ENCODE measurements at places on chromosomes 16 and 17.

DNA sequence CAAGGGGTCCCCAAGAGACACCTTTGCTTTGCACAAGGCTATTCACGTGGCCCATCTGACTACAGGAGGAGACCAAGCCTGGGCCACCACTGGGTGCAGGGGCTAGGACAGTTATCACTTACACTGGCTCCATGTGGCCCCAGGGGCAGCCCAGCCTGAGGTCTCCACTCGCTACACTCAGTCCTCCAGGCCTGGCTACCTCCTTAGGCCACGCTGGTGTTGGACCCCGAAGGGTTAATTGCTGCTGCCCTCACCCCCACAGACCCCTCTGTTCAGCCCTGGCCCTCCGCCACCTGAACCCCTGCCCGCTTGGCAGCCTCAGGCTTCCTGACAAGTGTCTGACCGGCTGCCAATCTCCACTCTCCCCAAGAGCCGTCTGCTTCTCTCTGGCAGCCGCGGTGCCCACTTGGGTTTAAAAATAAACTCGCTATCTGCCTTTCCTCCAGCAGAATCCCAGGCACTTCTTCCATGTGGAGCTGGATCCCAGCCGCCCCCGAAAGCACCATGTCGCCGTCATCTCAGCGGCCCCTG is 27.8 kb downstream of the ADAM11 start:
- no peak for DNase-seq

DNA sequence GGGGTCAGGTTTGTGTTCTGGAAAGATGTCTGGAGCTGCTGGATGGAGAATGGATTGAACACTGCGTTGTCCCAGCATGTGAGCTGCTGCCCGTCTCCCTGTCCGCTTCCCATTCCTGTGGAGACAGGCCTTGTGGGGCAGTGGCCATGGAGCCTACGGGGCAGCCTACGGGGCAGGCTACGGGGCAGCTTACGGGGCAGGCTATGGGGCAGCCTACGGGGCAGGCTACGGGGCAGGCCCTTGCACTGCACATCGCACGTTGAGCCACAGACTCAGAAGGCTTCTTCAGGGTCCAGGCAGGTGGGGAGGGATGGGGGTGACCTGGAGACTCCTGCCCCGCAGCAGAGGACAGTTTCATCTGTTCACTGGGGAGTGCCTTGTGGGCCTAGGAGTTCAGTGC is 9.7 kb upstream of the DBNDD1 start:
- no peak for DNase-seq

- no peak for DNase-seq
These were observed 17.1 kb downstream of the GNA13 start for GRCh38 chr17:65039336-65039988.

DNA sequence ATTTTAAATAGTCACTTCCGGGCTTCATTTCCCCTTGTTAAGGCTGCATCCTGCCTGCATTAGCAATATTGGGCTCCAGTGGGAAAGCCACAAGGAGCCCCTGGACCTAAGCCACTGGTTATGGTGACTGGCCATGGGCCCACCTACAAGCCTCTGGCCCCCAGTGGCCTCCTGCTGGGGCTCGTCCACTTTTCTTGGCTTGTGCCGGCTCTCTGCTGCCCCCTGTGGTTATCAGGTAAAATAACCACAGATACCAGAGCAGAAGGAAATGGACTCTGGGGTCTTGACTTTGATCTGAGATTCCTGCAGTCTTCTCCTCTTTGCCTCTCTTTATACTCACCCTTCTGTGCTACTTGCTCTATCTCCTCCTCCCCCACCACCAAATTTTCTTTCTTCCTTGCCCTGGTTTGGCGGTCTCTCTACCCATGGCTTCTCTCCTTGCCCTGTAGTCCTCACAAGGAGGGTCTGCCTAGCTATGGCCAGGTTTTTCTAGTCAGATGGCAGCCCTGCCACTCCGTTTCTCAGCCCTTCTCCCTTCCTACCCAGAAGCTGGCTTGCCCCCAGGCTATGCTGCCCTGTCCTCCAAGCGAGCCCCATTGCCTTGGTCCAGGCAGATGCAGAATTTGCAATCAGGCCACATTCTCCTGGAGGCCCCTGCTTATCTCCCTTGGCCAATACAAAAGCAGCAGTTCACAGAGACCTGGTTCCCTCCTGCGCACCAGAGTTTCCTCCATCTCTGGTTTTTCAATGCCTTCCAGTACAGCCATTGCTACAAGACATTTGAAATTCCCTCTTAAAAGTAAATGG is 82.9 kb upstream of the RCVRN start:
- no peak for DNase-seq

- DNase-seq, result no peak
These were observed 7.5 kb upstream of the TMEM101 start for GRCh38 chr17:44022246-44022645.

DNA sequence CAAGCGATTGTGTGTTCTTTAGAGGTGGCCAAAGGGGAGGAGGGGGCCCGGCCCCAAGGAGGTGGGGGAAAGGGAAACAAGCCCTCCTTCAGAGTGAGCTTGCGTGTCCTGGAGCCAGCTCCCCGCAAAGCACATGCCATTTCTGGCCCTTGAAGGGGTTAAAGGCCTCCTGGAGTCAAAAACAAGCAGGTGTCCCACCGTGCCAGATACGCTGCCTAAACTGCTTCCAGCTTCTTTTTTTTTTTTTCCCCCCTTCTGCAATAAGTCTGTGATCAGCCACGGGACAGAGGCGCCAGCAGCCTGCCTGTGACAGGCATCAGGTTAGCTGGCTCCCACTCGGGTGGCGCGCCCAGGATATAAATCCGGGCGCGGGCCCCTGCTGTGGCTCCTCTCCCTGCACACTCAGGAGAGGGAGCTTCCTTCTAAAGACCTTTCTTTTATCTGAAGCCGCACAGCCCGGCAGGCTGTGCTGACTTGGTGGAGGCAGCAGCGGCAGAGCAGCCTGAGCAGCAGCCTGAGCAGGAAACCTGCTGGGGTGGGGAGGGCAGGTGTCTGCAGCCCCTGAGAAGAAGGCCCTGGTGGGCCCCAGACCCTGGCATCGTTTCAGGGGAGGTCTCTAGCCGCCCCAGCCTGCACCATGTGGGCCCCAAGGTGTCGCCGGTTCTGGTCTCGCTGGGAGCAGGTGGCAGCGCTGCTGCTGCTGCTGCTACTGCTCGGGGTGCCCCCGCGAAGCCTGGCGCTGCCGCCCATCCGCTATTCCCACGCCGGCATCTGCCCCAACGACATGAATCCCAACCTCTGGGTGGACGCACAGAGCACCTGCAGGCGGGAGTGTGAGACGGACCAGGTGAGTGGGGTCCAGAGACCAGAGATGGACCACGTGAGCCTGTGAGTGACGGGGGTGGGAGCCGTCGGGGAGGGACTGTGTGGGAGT is at the start of gene WFIKKN2:
Gene WFIKKN2 (plus strand): TSS at position 286 of the 934 bp plus-strand sequence. CDS start 352 bp downstream, at position 638.
- DNase-seq, result no peak

- no peak for DNase-seq
These were observed 266.7 kb downstream of the SOX9 start for GRCh38 chr17:72387487-72387886.

GRCh38 chr16:72976438-72977064 is 71.4 kb downstream of the ZFHX3 start:
- no peak for DNase-seq

DNA sequence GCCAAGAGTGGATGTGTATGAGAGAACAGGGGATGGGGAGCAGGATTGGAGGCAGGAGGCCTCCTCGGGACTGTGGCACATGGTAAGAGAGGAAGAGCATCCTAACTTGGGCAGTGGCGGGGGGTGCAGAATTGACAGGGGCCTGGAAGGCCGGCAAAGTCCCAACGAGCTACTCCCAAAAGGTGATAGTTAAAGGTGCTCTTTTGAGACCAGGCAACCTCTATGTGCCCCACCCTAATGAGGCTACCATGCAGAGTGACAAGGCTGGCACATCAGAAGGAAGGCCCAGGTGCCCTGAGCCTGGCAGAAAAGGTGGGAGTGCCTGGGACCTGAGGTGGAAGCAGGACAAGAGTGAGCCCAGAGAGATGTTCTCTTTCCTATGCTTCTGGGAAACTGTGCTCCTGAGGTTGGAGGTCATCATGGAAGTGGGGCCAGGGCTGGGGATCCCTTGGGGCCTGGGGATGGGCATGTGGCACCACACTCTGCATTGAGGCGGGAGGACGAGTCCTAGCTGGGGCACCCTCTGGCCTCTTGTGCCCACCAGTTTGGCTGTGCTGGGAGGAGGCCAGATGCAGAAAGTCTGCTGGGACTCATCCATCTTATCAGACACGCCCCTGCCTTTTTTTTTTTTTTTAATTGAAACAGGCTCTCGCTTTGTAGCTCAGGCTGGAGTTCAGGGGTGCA is 5.9 kb downstream of the RAB11FIP4 start:
- DNase-seq, result no peak

DNA sequence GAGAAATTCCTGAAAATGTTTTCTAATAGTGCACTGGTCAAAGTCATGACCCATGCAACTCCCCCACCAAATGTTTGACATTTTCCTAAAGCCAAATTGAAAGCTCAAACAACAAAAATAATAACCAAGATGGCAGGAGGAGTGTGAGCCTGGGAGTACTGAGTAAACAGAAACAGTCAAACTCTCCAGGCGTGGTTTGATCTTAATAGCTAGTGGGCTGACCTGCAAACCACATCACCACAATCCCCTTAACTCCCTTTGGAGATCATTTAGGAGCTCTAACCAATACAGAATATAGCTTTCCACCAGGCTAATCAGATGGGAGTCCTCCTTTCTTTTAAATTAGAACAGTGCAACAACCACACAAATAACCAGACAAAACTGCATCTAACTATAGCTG is 19.2 kb upstream of the MEIOC start:
- DNase-seq, result no peak

GRCh38 chr17:40610359-40610758 is 37.3 kb downstream of the SMARCE1 start:
- no peak for DNase-seq

DNA sequence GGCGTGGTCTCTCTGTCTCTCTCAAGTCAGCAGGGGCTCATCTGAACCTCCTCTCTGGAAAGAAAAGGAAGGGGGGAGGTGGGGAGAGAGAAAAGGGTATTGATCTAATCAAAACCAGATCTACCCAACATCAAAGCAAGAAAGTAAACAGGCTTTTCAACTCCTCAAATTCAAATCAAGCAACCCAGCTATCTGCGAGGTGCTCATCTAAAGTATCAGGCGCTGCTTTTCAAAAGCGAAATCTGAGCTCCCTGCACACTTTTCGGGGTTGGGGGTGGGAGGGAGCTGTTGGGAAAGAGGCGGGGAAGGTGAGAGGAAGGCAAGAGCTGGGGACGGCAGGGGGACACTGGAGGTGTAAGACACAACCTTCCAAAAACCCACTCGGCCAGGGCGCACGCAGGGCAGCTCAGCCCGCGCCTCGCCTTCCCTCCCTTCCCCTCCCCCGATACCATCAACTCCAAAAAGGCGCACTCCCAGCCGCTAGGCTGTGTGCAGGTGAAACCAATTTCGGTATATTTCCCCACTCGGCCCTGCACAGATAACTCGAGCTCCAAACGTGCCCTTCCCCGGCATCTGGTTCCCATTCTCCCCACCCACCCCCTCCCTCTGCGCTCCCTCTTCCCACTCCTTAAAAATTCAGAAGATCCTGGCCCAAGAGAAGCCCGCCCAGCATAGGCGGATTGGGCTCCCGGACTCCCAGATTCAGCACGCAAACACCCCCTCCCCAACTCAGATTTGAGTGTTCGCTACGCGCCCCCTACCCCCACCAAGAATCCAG is 2.6 kb downstream of the AXIN2 start:
- DNase-seq, result no peak

DNA sequence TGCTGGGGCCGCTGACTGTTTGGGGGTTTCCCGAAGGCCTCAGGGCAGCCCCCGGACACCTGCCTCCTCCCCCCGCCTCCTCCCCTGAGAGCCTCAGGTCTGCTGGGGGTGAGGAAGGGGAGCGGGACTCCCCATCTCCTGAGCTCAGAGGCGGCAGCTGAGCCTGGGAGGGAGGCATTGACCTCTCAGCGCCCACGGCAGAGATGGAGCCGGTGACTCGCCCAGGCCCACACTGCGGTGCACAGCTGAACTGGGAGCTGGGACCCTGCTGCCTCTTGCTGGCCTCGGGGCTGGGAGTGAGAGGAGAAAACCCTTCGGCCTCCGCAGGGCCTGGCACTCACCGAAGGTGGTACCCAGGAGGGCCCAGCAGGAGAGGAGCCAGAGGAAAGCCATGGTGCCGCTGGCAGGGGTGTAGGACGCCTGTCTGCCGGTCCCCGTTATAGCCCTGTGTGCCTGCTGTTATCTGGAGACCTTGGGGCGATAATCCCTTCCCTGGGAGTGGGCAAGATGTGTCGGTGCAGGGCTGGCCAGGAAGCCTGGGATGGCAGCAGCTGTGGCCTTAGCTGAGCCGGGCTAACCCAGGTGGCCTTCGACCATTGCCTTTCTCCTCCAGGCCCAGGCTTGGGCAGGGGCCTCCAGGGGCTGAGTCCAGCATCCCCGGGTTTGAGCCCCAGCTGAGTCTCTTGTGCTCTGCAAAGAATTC is at the start of gene CTRB2:
Gene CTRB2 (minus strand): TSS at position 413 of the 703 bp plus-strand sequence. CDS start 20 bp downstream, at position 393.
- DNase-seq, result no peak

- DNase-seq, result no peak
These were observed 178.1 kb downstream of the CNTNAP4 start for GRCh38 chr16:76455257-76455656.

GRCh38 chr16:7317982-7318381 is 14.7 kb upstream of the RBFOX1 start:
- no peak for DNase-seq

- no peak for DNase-seq
These were observed 16.4 kb downstream of the CDH13 start for GRCh38 chr16:82643136-82643535.

DNA sequence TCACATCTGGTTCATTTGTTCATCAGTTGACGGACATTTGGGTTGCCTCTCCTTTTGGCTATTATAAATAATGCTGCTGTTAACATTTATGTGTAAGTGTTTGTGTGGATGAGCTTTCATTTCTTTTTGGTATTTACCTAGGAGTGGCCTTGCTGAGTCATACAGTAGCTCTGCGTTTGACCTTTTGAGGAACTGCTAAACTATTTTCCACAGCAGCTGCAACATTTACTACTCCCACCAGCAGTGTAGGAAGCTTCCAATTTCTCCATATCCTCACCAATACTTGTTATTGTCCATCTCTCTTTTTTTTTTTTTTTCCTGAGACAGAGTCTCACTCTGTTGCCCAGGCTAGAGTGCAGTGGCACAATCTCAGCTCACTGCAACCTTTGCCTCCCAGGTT is 20.7 kb upstream of the PLCG2 start:
- no peak for DNase-seq

- no peak for DNase-seq
These were observed 41.3 kb upstream of the DNAH17 start for GRCh38 chr17:78618264-78619066.

- no peak for DNase-seq
These were observed 31.5 kb downstream of the MXRA7 start for GRCh38 chr17:76679239-76679638.
